ENCODE measurements at places on chromosomes 13 and 19.

GRCh38 chr19:50264483-50265186 lies 61.2 kb downstream of the MYH14 start:
- no peak for DNase-seq

DNA sequence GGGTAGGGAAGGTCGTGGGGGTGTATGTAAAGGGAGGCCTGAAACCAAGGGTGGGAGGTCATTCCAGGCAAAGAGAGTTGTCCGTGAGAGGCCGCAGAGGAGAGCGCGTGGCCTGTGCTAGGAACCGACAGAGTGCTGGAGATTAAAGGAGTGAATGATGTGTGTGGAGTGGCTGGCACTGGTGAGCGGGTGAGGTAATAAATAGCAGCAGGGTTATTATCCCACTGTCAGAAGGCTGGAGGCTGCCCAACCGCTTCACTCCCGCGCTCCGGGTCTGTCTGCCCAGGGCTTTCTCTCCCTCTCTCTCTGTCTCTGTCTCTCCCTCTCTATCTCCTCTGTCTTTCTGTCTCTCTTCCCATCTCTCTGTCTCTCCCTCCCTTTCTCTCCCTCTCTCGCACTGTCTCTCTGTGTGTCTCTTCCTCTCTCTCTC lies 17.4 kb downstream of the ZNF579 start:
- DNase-seq = no peak

- no peak for DNase-seq
These were observed 217.6 kb downstream of the PCCA start for GRCh38 chr13:100306434-100306999.

- DNase-seq = no peak
These were observed 74.6 kb downstream of the GNG7 start for GRCh38 chr19:2627855-2628254.

DNA sequence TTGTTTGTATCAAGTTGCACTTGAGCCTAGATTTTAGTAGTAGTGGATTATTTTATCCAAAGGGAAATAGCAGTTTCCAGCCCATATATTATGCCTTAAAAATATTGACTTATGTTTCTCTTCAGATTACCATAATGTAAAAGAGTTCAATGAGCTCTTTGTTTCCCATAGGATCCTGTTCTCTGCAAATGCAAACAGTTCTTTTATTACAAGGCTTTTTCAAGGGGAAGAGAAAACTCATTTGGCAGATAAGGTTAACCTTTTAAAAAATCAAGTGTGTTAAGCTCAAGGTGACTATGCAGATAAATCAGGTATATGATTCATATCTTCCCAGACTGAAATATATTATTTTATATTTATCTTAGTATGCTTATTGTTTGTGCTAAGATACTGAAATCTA lies 961.2 kb upstream of the SPRY2 start:
- DNase-seq = no peak

GRCh38 chr13:87524775-87525174 lies 146.4 kb upstream of the SLITRK5 start:
- no peak for DNase-seq
